ENCODE measurements at places on chromosomes 1 and 21.
A peak's percentile ranks its signal among the peaks of the same experiment; 100 is the strongest.

DNA sequence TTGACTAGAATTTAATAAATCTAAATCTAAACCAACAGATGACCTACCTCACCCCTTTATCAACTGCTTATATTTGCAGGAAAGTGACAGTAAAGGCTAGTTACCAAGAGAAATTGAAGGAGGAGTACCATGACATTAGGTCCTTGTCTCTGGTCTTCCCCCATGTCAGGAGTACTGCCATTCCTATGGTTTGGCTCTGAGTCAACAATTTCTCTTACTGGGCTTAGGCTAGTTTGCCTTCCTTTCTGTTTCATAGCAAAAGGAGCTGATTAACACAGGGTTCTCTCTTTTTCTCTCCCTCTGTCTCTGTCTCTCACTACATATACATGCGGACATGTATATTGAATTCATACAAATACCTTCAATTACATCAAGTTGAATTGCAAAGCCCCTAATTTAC, 579.9 kb downstream of the DPYD start:
- peak; percentile 77 for DNase-seq

GRCh38 chr1:31112266-31112935, 46.9 kb upstream of the PUM1 start:
- DNase-seq, result no peak

DNA sequence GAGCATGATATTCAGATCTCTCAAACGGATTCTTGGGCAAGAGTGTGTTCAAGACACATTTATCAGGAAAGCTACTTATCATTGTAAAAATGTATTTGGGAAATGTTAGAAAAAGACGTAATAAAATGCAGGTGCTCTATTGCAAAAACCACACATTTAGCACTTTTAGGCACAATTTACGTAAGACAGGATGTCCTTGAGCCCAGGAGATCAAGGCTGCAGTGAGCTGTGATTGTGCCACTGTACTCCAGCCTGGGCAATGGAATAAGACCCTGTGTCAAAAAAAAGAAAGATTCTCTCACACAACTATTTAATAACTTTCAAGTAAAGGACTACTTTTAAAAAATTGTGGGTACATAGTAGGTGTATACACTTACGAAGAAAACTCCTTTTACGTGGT, 18.4 kb downstream of the SLC25A33 start:
- DNase-seq, result no peak

- DNase-seq, result peak; percentile 31
Observed at GRCh38 chr1:89780721-89781120, 40.1 kb upstream of the LRRC8D start.

DNA sequence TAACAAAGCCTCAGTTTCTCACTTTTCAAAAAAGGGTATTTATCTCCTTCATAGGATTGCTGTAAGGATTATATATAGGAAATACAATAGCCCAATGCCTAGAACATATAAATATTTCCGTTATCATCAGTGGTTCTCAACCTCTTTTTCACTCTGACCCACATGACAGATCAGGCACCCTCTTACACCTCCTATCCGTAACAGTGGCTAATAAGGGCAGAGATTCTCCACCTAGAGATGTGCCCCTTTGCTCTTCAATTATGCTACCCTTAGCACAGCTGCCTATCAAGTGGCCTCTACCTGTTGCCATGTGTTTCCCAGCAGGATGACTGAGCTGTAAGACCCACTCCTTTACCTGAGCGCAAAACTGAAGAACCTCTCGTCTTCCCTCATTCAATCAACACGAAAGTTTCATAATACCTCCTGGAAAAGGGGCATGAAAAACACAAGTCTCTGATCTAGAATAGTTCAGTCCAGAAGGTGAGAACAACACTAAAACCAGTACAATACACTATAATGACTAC, 10.5 kb downstream of the PUM1 start:
- DNase-seq, result no peak

DNA sequence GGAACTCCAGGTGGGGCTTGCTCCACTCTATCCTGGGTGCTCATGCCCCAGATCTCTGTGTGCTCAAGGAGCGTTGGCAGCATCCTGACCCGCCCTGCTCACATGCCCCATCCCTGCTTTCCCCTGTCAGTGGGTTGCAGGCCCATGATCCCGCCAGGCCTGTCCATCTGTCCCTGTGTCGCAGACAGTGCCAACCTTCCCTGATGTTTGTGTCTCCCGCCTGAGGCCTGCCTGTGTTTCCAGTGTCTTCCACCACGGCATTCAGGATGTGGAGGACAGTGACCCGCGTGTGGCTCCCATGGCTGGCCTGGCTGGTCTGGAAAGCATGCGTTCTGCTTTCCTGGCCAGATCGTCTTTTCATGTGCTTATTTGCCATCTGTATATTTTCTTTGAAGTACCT, 82.9 kb downstream of the PCBP3 start:
- DNase-seq, result no peak

GRCh38 chr1:16155537-16156410, at the start of gene EPHA2:
Gene EPHA2 (minus strand): TSS chr1:16156069. CDS start chr1:16155932, 137 bp downstream.
- peak; percentile 98 for DNase-seq

- DNase-seq, result no peak
Observed at GRCh38 chr1:11708554-11709350, 17.2 kb downstream of the DRAXIN start.

DNA sequence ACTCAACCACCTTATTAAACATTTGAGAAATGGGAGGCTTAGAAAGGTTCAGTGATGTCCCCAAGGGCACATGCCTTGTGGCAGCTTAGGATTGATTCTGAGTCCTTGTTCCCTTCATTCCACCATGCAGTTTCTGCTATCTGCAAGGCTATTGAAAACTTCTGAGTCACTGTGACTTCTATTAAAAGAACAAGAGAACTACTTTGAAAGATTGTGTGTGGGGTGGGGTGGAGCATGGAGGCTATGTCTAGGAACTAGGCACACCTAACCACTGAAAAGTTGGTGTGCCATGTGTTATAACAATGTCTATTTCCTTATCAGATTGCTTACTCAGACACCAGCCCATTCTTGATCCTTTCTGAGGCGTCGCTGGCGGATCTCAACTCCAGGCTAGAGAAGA, 10.8 kb downstream of the MTARC1 start:
- DNase-seq, result no peak

GRCh38 chr21:31530364-31530763, 129.1 kb upstream of the SOD1 start:
- no peak for DNase-seq

DNA sequence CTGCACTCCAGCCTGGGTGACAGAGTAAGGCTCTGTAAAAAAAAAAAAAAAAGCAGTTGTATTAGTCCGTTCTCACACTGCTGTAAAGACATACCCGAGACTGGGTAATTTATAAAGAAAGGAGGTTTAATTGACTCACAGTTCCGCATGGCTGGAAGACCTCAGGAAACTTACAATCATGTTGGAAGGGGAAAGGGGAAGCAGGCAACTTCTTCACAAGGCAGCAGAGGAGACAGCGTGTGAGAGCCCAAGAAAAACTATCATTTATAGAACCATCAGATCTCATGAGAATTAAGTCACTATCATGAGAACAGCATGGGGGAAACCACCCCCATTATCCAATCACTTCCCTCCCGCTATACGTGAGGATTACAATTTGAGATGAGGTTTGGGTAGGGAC, 151.7 kb upstream of the NR5A2 start:
- no peak for DNase-seq
